ENCODE measurements at places on chromosomes 5 and 9.

GRCh38 chr9:110821064-110821463, 152.5 kb downstream of the MUSK start:
- no peak for DNase-seq

- no peak for DNase-seq
Measured at GRCh38 chr5:65103756-65104440, 335.2 kb downstream of the CWC27 start.

- DNase-seq: no peak
Measured at GRCh38 chr5:139696894-139697658, 48.9 kb downstream of the CXXC5 start.

DNA sequence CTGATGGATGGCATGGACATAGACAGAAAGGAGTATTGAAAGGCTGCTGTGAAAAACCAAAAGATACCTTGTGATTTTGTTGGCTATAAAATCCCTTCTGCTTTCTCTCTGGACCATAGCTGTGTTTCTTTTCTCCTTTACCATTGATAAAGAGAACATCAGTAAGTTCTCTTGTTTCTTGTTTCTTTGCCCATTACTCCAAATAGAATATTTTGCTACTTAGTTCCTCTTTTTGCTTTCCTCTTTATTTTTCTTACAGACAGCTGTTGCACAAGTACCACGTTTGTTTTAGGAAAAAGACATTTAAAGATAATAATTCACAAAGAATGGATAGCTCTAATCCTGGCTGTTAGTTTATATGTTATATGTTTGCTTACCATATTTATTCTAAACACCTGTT, 1129.2 kb downstream of the DTWD2 start:
- DNase-seq: no peak

DNA sequence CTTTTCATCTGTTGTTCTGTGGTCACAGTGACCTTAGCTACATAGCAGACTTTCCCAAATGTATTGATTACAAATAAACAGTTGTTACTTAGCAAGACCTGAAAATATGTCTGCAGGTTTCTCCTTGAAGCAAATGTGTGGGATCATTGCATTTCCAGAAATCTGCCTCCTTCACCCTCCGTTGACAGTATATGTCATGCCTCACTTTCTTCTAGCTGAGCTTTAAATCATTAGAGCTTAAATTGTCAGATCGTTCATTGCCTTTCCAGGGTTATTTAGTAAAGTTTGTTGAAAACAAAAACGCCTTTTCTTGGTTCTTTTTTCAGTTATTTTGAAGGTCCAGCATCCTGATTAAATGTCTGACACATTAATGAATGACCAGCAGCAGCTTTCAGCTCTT, 2.3 kb upstream of the MAML1 start:
- DNase-seq: no peak

Measured in stimulated activated CD4-positive, alpha-beta T cell treated with anti-CD3 and anti-CD28 coated beads, Interleukin-2, amount 100 ng/mL, for 24 hours (primary cell).